ENCODE measurements at places on chromosomes 3 and 15. TPM values are rescaled to one million over a fixed set of nuclear protein-coding genes. Genes with fewer than 3 reads are reported as not detected.

The KLHL6 gene
- 0.04 TPM for total RNA-seq

The LPP gene
- total RNA-seq, result 45.2 TPM

The GJD2 gene
- 0.45 TPM for total RNA-seq

The FOXB1 gene
- total RNA-seq, result not detected

The GABRR3 gene
- total RNA-seq, result not detected

The COPG1 gene
- total RNA-seq, result 137 TPM

The DAZL gene
- total RNA-seq, result not detected

The KLF15 gene
- total RNA-seq, result 9.5 TPM

The CD200 gene
- total RNA-seq, result 6.9 TPM

The CEMIP gene
- 0.18 TPM for total RNA-seq

The SUMF1 gene
- total RNA-seq, result 37.7 TPM

The ERICH6 gene
- 0.18 TPM for total RNA-seq

The RPUSD3 gene
- 56.9 TPM for total RNA-seq

DNA sequence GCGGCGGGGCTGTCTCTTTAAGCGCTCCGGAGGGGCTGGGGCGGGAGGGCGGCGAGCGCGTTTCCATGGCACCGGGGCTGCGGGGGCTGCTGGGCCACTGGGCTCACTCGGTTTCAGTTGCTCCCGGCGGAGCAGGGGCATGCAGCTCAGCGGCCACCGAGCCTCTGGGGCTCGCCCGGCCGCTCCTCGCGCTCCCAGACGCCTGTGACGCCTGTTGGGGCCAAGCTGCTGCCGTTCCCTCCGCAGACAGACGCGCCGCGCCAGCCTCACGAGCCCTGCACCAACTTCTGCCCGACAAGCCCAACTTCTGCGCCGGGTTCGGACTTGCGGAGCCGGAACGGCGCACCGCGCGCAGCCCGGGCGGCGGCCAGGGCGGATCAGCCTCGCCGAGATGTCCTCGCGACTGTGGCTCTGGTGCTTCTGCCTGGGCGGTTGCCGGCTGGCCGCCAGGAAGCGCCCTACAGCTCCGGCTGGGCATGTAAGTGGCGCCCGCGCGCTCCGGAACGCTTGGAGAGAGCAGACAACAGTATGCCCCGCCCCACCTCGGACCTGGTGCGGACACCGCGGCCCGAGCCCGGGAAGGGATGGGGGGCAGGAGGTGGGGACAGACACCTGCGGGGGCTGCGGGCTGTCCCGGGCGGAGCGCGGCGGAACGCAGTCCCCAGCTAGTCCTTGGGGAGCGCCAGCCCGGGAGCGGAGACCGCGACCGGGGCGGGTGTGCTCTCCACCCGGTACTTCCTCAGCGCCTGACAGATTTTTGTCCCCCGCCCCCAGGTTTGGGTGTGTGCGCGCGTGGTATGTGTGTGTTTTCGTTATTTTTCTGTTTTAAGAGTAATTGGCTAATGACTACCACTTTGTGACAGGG lies 154.1 kb upstream of the GOLIM4 start:
- H3K27ac ChIP-seq, result peak overlapping the region; percentile 75
- H3K4me1 ChIP-seq, result peaks cover 17% of the 10 kb centered on the region
- H3K4me3 ChIP-seq, result peak overlapping the region; percentile 90
- no peaks in the 10 kb centered on the region for H3K36me3 ChIP-seq

DNA sequence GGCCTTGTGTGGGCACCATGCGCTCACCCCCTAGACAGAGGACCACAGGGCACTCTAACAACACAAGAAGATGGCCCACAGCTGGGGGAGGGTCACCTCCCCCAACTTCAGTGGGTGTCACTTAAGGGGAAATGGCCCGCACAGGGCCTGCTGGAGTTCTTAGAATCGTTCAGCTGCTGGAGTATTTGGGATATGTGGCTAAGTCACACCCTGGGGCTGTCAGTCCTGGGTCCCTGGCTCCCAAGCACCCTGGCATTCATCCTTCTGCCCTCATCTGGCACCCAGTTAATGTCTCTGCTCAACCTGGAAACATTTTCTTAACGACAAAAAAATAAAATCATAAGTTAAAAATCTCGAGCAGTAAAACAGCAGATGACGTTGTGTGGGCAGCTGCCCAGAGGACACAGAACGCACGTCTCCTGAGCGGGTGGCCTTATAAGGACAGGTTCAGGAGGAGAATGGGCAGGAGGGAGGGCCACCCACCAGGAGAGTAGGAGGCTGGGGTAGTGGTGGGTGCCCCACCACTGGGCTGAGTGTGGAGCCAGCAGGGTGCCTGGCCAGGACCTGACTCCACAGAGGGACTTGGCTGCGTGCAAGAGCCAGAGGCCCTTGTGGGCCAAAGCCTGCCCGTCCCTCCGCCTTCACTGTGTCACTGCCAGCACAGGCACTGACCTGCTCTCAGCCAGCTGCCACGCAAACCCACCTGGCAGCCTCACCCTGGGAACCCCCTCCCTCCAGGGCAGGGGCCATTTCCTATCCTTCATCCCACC lies 11.5 kb downstream of the KBTBD13 start:
- peaks cover 25% of the 10 kb centered on the region for H3K4me1 ChIP-seq
- no peaks in the 10 kb centered on the region for H3K36me3 ChIP-seq
- DNase-seq, result no peak
- peak overlapping the region; percentile 70 for H3K27ac ChIP-seq

DNA sequence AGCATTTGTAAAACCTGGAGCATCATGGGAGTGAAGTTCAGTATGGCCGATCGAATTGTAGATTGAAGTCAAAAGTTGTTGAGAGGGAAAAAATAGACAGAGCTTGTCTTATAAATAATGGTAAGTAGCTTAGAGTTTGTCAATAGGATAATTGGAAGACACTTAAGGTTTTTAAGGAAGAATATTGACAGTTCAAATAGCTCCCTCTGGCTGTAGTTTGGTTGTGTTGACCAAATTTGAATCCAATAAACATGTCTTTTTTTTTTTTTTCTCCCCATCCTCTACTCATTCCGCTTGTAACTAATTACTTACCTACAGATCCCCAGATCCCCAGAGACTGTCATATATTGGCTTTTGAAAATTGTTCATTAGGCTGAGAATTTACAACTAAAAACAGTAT lies 677.0 kb downstream of the AGBL1 start:
- H3K4me3 ChIP-seq, result no peak overlapping the region
- H3K27me3 ChIP-seq, result no peaks in the 10 kb centered on the region
- DNase-seq, result no peak
- H3K27ac ChIP-seq, result no peak overlapping the region
- no peaks in the 10 kb centered on the region for H3K36me3 ChIP-seq
- peaks cover 25% of the 10 kb centered on the region for H3K4me1 ChIP-seq

GRCh38 chr15:93974804-93975481 lies 256.4 kb upstream of the MCTP2 start:
- peak; percentile 31 for DNase-seq
- no peaks in the 10 kb centered on the region for H3K36me3 ChIP-seq

DNA sequence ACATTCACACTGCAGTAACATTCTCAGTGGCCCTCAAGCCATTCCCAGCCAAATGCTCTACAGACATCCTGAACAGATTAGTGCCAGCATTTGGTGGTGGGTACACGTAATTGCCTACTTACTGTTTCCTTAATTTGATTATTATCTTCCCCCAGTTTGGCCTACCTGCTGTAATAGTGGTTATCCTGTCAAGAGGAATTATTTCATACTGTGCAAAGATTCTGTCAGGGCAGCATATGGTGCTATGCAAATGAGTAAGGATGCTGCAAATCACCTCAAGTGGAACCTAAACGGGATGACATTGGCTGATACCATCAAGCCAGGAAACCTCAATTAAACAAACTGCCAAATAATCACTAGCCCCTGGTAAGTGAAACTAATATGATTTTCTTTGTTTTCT lies 88.7 kb downstream of the SEMA6D start:
- no peak overlapping the region for H3K4me3 ChIP-seq
- H3K27me3 ChIP-seq, result no peaks in the 10 kb centered on the region
- peaks cover under 1% of the 10 kb centered on the region for H3K4me1 ChIP-seq
- H3K36me3 ChIP-seq, result no peaks in the 10 kb centered on the region
- DNase-seq, result no peak

DNA sequence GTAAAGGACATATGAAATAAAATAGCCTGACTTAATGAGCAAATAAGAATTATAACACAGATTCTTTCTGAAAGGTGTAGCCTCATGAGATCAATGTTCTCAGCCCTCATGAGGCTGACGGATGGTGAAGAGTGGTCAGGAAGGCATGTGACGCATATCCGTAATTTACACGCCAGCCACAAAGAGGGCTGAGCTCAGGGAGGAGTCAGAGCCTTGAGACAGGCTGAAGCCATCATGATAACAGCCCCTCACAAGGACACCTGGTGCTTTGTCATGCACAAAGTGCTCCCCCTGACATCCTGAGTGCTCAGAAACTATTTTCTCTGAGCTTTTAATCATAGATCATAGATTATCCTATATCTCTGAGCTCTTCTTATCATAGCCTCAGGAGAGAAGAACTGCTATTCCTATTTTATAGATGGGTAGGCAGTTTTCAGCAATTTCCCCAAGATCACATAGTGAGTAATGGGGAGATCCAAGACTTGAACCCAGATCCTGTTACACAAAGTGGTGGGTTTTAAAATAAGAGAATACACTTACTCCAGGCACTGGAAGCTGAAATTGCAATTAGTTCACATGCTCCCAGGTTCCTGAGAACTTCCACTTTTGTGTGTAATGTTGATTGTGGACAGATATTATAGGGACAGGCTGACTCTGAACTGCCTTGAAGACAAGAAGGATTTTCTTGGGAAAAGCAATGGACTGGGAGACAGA lies 267.1 kb downstream of the RPLP1 start:
- H3K36me3 ChIP-seq, result no peaks in the 10 kb centered on the region
- peaks cover 3% of the 10 kb centered on the region for H3K27me3 ChIP-seq
- no peak overlapping the region for H3K4me3 ChIP-seq
- H3K4me1 ChIP-seq, result no peaks in the 10 kb centered on the region
- H3K27ac ChIP-seq, result no peak overlapping the region
- DNase-seq, result no peak

DNA sequence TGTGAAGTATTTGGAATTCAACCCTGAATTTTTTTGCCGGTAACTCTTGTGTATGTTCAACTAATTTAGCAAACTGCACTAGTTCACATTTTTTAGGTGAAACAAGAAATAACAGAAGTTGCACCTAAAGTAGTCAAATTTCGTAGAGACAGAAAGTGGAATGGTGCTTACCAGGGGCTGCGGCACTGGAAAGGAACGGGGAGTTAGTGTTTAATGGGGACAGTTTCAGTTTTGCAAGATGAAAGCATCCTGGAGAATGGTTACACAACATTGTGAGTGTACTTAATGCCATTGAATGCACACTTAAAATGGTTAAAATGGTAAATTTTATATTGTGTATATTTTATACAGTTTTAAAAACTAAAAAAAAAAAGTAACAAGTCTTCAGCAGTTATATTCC lies 27.4 kb downstream of the PPARG start:
- no peaks in the 10 kb centered on the region for H3K36me3 ChIP-seq
- H3K4me3 ChIP-seq, result no peak overlapping the region

DNA sequence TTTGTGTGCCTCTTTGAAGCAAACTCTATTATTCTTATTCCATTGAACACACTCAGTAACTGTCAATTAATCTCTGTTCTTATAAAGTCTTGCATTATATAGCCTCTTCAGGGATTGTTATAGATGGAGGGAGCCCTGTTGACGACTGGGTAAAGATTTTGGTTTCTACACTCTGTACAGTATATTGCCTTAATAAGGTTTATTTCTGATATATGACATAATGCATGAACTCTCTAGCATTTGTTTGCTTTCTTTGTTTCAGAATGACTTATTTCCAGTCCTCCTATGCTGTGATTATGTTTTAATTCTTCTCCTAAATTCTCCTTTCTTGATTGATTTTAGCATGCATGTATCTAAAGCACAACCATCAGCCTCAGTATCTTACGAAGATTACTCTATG lies 494.9 kb downstream of the DIPK2A start:
- H3K4me1 ChIP-seq, result peaks cover 5% of the 10 kb centered on the region
- no peaks in the 10 kb centered on the region for H3K27me3 ChIP-seq
- no peaks in the 10 kb centered on the region for H3K36me3 ChIP-seq
- H3K27ac ChIP-seq, result no peak overlapping the region

- DNase-seq, result no peak
- no peak overlapping the region for H3K27ac ChIP-seq
- no peaks in the 10 kb centered on the region for H3K27me3 ChIP-seq
- peaks cover 30% of the 10 kb centered on the region for H3K4me1 ChIP-seq
- H3K36me3 ChIP-seq, result no peaks in the 10 kb centered on the region
These were observed 40.2 kb downstream of the GJD2 start for GRCh38 chr15:34714476-34715121.

DNA sequence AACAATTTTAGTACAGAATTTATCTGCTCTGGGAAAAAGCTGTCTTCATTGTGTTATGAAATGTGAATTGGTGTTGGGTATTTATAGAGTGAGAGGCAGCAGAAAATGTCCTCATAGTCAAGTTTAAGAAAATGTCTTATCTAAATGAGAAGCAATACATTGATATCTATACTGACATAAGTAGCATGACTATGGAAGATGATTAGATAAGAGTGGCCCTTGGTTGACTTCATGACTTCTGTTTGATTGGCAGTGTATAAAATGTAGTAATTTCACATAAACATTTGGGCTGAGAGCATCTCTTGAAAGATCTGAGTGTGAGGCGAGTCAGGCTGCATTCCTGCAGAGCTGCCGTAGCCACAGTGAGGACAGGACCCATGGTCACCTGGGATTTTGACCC lies 19.4 kb downstream of the MCTP2 start:
- no peaks in the 10 kb centered on the region for H3K36me3 ChIP-seq
- H3K27me3 ChIP-seq, result no peaks in the 10 kb centered on the region

DNA sequence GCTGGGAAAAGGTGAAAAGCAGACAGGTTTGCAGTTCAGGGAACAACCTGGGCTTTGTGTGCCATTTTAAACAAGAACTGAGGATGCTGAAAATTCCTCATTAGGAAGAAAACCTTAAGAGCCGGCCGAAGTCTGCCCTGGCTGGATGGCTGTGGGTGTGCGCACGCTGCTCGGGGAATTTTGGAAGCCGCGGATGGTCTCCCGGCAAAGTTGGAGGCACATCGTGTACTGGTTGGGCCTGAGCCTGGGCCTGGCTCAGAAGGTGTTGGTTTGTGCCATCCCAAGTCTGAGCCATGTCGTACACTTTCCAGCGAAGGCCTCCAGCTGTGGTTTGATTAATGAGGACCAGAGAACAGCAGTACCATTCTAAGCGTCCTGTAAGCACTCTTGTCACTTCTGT lies 188.2 kb downstream of the ATP10A start:
- no peaks in the 10 kb centered on the region for H3K36me3 ChIP-seq
- H3K27ac ChIP-seq, result no peak overlapping the region
- no peak overlapping the region for H3K4me3 ChIP-seq
- peaks cover 15% of the 10 kb centered on the region for H3K4me1 ChIP-seq
- DNase-seq, result no peak

DNA sequence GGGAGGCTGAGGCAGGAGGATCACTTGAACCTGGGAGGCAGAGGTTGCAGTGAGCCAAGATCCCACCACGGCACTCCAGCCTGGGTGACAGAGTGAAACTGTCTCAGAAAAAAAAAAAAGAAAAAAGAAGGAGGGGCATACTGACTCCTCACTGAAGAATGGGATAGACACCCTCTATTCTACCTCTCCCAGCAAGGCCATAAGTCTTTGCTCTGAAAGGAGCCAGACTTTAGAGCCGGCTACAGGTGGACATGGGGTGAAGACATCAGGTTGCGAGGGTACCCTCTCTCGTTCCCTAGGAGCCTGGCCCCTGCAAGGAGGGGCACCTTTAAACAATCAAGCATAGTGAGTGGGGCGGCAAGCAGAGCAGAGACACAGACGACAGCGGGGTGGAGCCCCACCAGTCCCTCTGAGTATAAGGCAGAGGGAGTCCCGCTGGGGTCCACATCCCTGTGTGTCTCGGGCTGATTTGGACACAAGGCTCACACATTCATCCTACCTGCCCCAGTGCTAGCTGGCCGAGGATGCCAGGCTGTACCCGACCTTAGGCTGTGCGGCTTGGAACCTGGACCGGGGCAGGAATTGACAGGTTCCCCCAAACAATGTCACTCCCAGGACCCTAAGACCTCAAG lies 1.1 kb downstream of the GRAMD2A start:
- H3K4me1 ChIP-seq, result peaks cover 6% of the 10 kb centered on the region
- peaks cover 29% of the 10 kb centered on the region for H3K27me3 ChIP-seq
- H3K27ac ChIP-seq, result no peak overlapping the region
- peaks cover 20% of the 10 kb centered on the region for H3K36me3 ChIP-seq

All from cardiac muscle cell (in vitro differentiated cells and primary cell).